Stimulated activated CD8-positive, alpha-beta memory T cell treated with anti-CD3 and anti-CD28 coated beads, Interleukin-7, amount 100 ng/mL, for 48 hours (primary cell): ENCODE measurements at places on chromosomes 1 and 21.

- no peak for DNase-seq
Observed at GRCh38 chr1:154404984-154405746, at the start of gene IL6R. Gene IL6R, plus strand, starts transcription at chr1:154405343. Its CDS starts 287 bp downstream, at chr1:154405630.

GRCh38 chr1:118998171-118998570 lies 10.0 kb upstream of the TBX15 start:
- no peak for DNase-seq

DNA sequence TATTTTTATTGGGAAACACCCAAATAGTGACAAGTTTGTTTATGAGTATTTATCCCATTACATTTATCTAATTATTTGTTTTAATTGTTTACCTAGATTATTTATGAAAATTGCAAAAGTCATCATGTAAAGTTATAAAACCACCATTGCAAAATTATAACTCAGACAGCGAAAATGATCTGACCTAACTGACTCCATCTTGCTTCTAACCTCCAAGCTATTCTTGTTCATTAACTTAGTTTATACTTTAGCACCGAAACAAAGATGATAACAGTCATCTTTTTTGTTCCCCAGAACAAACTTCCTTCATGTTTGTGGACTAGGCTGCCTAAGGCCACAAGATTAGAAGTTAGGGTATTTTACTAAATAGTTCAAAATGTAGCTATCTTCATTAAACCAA lies 190.8 kb downstream of the FASLG start:
- no peak for DNase-seq

GRCh38 chr1:87733386-87733785 lies 404.7 kb downstream of the LMO4 start:
- DNase-seq = no peak

- no peak for DNase-seq
Observed at GRCh38 chr1:194517567-194517966, 1331.2 kb upstream of the B3GALT2 start.

DNA sequence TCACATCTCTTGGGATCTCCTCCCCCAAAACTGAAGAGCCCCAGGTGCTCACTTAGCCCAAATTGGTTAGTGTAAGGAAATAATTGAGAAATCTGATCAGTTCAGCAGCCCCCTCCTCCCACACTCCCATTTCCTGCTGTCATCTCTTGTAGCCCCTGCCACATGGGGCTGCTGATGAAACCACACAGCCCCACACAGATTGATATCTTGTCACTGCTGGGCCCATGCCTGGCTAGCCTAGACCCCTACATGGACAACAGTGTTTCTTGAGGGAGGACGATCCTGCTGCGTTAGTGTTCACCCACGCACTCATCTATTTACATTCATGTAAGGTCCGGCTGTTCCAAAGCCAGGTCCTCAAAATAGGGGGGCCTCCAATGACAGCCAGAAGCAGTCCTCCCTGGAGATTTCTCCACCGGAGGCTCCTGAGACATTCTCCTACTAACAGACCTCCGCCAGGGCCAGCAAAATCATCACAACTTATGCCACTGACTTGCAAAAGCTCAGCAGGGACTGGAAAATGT lies 23.9 kb upstream of the RXRG start:
- no peak for DNase-seq

DNA sequence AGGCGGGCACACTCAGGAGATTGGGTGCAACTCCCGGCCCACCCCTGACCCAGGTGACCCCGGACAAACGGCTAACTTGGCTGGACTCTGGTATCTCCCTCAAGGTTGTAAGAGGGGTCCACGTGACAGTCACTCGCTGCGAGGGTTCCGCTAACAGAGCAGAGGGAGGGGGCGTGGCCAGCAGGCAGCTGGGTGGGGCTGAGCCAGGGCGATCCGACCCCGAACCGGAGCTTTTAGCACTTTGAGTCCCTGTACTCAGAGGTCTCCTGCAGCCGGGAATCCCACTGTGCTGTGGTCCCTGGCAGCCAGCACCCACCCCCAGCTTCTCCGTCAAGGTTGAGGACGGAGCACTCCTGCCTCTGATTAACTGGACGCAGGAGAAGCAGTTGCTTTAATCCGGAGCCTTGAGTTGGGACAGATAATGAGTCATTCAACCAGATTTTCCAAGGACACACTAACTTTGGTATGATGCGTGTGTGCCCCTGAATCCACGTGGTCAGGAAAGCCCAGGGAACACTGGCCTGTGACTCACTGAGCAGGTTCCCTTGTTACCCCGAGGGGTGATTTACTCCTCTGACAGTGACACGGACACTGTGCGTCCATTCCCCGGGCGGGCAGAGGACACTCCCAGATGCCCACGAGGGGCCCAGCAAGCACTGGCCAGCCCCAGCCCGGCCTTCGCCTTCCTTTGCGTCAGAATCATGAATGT lies 16.8 kb downstream of the TRPM2 start:
- DNase-seq = no peak

DNA sequence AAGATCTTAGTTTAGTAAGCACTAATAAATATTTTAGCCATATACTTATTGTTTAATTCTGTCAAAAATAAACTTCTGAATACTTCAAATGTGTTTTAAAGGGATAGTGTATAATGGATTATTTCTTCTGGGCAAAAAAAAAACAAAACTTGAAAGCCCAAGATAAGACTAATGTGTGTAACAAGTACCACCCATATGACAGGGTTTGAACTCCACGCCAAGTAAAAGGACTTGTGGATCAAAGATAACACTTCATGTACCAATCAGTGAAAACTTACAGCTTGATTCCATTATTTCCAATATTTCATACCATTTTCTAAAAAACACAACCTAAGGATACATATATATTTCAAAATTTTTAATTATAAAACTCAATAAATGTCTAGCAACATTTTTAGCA lies 59.5 kb downstream of the DENND1B start:
- DNase-seq = no peak

- DNase-seq = no peak
Observed at GRCh38 chr1:99227056-99227897, 37.0 kb upstream of the PLPPR4 start.

- no peak for DNase-seq
Observed at GRCh38 chr1:199279872-199280645, 641.2 kb downstream of the PTPRC start.

DNA sequence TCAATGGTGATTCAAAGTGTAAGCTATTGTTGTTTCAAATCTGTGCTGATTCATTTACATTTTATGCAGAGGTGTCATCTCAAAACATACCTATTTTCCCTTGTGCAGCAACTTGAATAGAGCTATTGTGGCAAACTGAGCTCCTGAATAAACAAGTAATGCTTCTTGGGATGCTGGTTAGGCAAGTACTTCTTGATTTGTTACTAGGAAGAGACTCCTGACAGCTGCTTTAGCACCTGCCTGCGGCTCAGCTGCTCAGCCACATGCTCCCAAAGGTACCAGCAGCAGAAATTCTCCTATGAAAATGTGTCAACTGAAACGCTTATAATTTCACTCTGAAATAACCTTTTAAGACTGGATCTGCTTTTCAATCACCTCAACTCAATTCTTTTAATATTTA lies 352.3 kb downstream of the RYR2 start:
- DNase-seq = no peak

- DNase-seq = no peak
Observed at GRCh38 chr1:240207073-240207709, 115.5 kb downstream of the FMN2 start.

GRCh38 chr1:25989440-25990234 lies 8.2 kb downstream of the PAFAH2 start:
- no peak for DNase-seq

- no peak for DNase-seq
Observed at GRCh38 chr1:233909195-233909594, 4.7 kb downstream of the SLC35F3 start.

DNA sequence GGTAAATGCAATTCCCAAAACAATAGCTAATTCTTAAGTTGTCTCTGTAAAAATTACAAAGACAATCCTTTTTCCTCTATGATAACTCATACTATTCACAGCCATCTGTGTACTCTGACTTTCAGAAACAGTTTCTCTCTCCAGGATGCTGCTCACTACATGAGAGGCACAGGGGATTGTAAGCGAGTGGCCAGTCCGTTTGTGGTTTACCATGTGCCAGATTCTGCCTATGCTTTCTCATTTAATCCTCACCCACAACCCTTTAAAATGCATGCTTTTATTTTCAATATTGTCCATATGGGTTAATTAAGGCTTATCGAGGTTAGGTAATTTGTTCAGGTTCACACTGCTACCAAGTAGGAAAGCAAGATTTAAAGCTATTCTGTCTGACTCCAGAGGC lies 23.0 kb downstream of the RGS1 start:
- no peak for DNase-seq

- no peak for DNase-seq
Observed at GRCh38 chr1:153942766-153943549, 3.6 kb downstream of the DENND4B start.

DNA sequence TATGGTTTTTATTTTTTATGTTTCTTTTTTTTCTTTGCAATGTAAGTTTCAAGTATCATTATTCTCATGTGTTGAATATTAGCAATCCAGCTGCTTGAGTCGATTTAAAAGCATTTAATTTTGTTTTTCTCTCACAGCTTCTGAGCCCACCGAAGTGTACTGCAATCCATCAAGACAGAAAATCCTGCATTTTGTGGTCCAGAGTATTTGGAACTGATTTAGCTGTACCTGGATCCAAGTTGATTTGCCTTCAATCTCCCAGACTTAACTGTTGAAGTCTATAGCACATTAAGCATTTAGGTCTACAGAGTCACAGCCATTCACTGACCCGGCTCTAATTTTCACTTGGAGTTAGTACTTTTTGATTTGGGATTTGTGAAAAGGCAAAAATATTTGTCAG lies 622.9 kb upstream of the ADAMTS5 start:
- DNase-seq = no peak

GRCh38 chr1:198499588-198499987 lies 40.9 kb downstream of the ATP6V1G3 start:
- no peak for DNase-seq

DNA sequence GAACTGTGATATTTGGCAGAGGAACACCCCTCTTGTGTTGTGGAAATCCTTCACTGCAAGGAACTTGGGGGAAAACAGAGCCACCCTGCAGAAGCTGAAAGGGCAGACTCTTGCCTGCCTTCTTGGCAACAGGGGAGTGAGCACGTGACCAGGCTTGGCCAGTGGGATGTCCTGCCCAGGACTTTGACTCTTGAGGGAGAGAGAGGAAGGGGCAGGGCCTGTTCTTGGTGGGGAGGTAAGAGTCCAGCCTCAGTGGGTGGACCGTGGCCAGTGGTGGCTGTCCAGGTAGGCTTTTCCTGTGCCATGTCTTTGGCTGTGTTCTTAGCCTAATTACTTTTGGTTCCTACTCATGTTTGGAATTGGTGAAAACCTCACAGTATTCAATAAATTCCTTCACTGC lies 8.6 kb upstream of the AK2 start:
- DNase-seq = no peak

DNA sequence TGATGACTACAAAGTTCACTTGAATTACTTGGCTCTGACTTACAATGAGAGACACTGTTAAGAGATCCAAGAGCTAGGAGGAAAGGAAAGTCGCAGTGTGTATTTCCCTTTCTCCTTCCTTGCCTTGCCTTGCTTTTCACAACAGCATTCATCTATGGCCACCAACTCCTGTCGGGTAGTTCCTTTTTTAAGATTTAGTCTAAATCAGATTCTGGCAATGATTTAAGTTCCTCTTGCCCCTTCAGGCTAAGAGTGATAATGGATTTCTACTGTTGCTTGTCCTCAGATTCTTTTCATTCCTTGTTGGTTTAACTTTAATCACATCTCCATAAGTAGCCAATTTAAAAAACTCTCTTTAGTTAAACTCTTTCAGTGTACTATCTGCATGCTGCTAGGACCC lies 91.9 kb downstream of the GTF2B start:
- DNase-seq = no peak
